ENCODE measurements at places on chromosomes 5 and 9.

- DNase-seq, result no peak
These were observed 31.4 kb upstream of the LPCAT1 start for GRCh38 chr5:1555011-1555807.

DNA sequence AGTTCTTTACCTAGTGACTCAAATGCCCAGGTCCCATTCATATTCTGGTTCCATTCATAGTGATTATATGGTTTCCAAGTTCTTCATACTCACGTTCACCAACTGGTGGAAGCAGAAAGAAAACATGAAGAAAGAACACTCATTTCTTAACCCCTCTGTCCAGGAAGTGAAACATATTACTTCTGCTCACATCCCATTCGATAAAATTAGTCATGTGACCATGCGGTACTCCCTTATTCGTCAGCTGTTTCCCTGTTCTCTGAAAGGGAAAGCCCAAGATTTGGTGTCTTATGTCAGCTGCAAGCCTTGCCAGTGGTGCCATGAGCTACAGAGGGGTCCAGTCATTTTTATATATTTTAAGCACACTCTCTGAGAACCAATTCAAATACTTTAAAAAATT lies 387.0 kb upstream of the DMAC1 start:
- no peak for DNase-seq

DNA sequence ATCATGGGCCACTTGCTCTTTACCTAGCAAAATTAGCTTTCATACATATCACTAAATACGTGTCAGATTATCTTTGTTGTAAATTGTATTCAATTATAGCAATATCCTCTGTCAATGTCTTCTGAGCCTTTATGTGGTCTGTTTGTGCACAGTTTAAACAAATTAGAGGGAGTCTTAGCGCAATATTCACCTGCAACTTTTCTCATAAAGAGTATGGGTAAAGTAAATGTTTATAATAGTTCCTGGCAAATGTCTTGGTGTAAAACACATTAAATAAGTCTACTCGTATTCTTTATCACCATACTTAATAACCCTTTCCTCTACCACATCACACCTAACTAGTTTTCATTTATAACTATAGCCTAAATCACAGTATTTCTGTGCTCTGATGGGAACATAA lies 169.0 kb downstream of the PCSK1 start:
- DNase-seq, result no peak

GRCh38 chr9:36191290-36191645 lies 547 bp downstream of the CLTA start:
- DNase-seq, result peak; percentile 9

DNA sequence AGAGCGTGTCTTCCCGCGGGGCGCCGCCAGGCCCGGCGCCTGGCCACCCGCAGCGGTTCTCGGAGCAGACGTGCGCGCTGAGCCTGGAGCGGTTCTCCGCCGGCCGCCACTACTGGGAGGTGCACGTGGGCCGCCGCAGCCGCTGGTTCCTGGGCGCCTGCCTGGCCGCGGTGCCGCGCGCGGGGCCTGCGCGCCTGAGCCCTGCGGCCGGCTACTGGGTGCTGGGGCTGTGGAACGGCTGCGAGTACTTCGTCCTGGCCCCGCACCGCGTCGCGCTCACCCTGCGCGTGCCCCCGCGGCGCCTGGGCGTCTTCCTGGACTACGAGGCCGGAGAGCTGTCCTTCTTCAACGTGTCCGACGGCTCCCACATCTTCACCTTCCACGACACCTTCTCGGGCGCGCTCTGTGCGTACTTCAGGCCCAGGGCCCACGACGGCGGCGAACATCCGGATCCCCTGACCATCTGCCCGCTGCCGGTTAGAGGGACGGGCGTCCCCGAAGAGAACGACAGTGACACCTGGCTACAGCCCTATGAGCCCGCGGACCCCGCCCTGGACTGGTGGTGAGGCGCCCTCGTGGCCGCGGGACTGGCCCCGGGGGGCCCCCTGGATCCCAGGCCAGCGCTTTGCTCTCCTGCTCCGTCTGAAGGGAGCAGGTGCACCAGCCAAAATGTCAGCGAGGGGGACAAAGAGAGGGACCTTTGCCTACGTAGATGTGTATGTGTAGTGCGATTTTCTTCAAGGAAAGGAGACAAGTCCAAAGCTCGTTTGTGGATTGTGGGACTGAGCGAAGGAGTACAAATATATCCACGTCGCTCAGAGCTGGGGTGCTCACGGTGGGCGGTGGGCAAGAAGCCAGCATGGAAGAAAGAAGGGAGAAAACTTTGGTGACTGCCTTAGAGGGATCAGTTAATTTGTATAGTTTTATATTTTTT lies 19.5 kb downstream of the BTNL9 start:
- DNase-seq, result no peak

GRCh38 chr9:16608906-16609305 lies 261.6 kb downstream of the BNC2 start:
- DNase-seq, result no peak

GRCh38 chr9:20622330-20623020 lies at the start of gene MLLT3:
MLLT3 (minus strand) TSS chr9:20622499.
- peak; percentile 95 for DNase-seq

- DNase-seq, result no peak
These were observed 480.8 kb downstream of the SPATA31A7 start for GRCh38 chr9:61670616-61671015.

GRCh38 chr5:95262933-95263660 lies 21.8 kb downstream of the MCTP1 start:
- DNase-seq, result no peak

GRCh38 chr5:127856292-127856691 lies 153.1 kb downstream of the CCDC192 start:
- DNase-seq, result no peak

DNA sequence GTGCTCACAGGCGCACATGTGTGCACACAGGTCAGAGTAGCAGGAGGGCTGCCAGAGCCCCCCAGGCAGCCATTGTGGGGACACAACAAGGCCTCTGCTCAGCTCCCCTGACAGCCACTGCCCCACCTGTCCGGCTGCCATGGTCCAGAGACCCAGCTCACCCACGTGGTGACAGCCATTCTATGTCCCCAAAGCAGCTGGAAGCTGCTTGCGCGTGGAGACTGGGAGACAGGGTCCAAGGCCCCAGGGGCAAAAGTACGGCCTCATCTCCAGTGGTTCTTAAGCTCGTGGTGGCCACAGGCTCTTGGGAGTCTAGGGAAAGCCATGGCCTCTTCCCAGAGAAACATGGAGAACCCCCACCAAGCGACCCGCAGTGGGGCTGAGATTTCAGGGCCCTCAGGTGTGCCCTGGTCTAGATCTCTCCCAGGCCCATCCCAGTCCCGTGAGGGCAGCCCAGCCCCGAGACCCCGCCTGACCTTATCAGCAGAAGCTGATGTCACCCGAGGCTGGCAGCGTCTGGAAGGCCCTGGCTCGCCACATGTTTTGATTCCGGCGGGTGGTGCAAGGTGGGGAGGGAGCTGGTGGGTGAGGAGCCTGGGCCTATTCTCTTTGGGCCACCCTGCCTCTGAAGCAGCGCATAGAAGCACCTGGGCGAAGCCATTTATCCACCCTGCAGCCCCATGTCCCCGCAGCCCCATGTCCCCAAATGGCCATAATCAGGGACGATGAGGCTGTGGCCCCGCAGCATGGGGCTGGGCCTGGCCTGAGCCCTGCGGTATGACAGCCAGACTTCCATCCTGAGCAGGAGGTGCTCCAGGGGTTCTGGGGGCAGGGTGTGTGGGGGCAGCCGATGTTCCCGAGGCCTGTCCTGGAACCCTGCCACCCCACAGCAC lies 31.7 kb downstream of the GLT6D1 start:
- DNase-seq, result no peak
